ENCODE measurements at places on chromosomes 5 and 9. TPM values are rescaled to one million over a fixed set of nuclear protein-coding genes. Genes with fewer than 3 reads are reported as not detected.

Gene PRRT1B
- 3.5 TPM for total RNA-seq

Gene DAPK1
- 10.4 TPM for total RNA-seq

GRCh38 chr5:175652741-175653663, 4.9 kb upstream of the HRH2 start:
- DNase-seq = no peak

GRCh38 chr5:34494111-34494755, 161.9 kb upstream of the RAI14 start:
- DNase-seq = no peak

DNA sequence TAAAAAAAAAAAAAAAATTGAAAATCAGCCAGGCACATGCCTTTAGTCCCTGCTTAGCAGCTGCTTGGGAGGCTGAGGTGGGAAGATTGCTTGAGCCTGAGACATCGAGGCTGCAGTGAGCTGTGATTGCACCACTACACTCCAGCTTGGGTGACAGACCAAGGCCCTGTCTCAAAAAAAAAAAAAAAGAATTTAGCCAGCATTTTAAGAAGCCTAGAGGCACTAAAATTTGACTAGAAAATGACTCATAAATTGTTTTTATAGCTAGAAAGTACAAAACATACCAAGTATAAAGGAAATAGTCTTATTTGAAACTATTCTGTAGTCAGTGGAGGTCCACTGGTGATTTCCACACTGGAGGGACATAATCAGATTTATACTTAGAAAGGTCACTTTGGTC, 17.5 kb downstream of the LRRC70 start:
- DNase-seq = no peak

DNA sequence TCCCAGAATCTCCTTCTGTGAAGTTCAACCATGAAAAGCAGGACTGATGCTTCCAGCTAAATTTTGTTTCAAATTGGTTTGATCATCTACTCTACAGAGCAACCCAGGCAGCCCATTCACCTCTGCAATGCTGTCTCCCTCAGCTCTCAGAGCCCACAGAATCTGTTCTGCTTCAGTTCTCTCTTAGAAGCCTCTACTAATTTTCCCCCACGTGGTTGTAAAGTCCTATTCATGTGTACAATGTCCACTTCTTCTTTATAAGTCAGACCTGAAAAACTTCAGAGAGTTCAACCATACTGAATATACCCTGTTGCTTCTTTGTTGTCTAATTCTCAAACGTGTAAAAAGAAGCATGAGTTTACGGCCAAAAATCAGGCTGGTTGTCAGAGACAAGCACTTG, 21.3 kb upstream of the FAM13B start:
- no peak for DNase-seq
